ENCODE measurements at places on chromosomes 7 and 10.

DNA sequence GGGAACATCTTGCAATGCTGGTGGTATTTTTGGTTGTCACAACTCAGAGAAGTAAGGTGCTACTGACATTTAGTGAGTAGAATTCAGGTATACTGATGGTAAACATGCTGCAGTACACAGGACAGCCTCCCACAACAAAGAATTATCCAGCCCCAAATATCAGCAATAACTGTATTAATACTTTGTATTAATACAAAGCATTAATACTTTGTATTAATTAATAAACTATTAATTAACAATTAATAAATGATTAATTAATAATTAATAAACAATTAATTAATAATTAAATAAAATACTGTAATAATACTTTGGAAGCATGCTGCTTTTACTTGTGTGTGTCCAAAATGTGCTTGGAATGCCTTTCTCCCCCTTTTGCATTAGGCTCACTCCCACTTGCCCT, 62.5 kb downstream of the ZNF92 start:
- DNase-seq = no peak

- no peak for DNase-seq
These were observed 11.7 kb upstream of the CPA4 start for GRCh38 chr7:130281260-130281659.

DNA sequence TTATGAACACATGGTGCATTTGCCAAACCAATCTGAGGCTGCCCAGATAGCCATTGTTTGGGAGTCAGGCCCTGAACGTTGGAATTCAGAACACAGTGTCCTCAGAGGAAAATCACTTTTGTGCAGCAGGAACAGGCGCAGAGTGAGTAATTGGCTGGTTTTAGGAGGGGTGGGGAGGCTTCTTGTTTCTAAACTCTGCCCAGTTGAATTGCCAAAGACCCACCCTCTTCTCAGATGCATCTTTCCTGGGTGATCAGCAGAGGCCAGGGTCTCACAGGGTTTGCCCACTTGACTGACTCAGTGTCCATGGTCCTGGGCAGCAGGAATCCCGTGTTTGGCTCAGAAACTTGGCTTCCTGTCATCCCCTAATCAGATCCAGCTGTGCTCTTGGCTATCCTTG, 24.3 kb downstream of the PRLHR start:
- DNase-seq = no peak

DNA sequence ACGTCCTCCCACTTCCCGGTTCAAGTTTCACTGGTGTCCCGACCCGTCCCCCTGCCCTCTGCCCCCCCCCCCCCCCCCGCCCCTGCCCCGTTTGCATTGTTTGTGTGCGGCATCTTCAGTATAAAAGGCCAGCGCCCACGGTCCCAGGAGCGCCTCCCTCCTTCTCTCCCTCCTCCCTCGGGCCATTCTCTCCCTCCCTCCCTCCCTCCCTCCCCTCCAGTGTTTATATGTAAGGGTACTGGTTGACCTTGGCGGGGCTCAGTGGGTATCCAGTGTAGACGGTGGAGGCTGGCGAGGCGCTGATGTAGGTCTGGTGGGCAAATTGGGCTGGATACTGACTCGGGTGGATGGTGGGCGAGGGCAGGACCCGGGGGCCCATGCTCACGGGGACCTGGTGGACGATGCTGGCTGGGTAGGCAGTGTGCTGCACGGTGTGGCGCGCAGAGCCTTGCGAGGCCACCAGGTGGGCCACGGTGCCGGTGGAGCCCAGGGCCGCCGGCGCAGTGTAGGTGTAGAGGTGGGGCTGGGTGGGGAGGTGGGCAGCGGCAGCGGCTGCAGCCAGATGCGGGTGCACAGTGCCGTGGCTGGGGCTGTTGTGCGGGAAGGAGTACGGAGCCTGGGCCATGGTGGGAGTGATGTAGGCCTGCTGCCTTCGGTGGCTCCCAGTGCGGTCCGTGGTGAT, 49.4 kb downstream of the CLEC2L start:
- DNase-seq = no peak

DNA sequence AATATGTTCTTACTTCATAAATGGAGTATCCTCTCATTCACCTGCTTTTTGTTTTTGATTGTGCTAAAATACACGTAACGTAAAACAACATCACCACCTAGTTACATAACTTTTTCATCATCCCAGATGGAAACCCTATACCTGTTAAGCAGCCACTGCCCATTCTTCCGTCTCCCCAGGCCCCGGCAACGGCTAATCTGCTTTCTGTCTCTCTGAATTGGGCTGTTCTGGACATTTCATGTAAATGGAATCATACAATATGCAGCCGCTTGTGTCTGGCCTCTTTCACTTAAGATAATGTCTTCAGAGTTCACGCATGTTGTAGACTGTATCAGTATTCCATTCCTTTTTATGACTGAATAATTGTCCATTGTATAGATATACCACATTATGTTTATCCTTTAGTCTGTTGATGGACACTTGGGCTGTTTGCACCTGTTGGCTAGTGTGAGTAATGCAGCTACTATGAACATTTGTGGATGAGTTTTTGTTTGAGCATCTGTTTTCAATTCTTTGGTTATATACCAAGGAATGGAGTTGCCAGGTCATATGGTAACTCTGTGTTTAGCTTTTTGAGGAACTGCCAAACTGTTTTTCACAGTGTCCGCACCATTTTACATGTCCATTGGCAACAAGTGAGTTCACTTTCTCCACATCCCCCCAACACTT, 14.1 kb upstream of the SUN1 start:
- DNase-seq = no peak

- no peak for DNase-seq
These were observed 17.6 kb downstream of the IFIT5 start for GRCh38 chr10:89431977-89432376.

DNA sequence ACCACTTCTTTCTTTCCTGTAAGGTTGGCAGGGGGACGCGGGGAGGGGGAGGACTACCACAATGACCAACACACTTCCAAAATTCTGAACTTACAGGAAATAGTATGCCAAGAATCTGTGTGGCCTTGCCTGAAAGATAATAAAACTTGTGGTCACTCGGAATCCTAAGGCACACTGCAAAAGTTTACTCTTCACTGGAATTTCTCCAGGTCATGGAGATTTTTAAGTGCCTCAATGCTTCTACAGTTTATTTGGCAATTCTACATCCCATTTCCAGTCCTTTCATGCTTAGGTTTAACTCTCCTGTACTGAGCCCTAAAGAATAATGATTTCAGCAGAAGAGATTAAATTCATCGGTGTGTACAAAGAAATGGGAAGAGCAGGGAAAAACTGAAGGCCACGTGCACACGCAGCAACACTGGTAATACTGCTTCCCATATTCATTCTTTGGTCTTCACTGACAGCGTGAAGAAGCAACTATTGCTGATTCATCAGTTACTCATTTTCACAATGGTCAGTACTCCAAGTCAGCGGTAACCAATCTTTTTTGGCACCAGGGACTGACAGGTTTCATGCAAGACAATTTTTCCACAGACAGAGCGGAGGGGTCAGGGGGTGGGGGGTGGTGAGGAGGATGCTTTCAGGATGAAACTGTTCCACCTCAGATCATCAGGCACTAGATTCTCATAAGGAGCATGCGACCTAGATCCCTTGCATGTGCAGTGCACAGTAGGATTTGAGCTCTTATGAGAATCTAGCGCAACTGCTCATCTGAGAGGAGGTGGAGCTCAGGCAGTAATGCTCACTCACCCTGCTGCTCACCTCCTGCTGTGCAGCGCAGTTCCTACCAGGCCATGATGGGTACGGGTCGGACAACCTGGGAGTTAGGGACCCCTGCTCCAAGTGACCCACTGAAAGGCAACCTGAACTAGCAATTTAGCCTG, 9.8 kb downstream of the LARP4B start:
- no peak for DNase-seq

DNA sequence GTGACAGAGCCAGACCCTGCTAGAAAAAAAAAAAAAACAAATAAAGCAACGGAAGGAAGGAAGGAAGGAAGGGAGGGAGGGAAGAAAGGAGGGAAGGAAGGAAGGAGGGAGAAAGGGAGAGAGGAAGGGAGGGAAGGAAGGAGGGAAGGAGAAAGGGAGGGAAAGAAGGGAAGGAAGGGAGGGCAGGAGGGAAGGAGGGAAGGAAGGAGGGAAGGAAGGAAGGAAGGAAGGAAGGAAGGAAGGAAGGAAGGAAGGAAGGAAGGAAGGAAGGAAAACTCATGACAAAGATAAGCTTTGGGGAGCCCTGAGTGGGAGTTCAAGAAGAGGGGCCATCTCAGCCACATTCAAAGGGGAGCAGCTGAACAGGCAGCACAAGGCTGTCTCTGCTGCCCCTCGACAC, 124.7 kb upstream of the MGMT start:
- DNase-seq = no peak

DNA sequence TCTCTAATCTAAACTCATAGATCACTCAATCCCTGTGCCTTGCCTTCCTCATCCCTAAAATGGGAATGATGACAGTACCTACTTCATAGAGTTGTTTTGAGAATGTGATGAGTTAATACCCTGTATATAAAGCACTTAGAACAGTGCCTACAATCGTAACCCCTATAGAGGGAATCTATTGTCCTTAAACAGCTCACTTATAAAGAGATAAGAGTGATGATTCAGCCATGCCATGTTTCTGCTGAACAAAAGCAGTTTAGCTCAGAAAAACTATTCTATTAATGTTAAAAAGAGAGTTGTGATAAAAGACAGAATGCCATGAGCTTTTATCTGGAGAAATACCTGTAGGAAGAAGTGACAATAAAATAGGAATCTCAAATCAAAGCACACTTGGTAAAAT, 63.6 kb downstream of the CUBN start:
- no peak for DNase-seq

DNA sequence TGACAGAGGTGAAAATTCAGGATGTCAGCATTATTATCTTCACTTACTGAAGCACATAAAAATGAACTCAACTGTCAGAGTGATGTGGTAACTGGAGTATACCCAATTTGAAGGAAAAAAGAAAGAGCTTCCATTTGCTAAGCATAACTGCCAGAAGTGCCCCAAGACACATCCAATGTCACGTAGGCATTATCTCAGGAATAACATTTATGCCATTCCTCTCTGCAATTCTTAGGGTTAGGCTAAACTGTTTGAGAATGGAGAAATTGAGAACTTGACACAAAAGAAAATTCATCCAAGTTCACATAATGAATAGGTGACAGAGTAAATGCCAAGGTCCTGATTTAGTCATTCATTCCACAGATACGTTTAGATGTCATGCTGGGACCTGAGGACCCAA, 148.6 kb downstream of the GRM3 start:
- DNase-seq = no peak

GRCh38 chr7:85001495-85002345, 185.1 kb downstream of the SEMA3D start:
- DNase-seq = no peak

GRCh38 chr10:73253225-73253555, 746 bp upstream of the MRPS16 start:
- DNase-seq = no peak

GRCh38 chr7:138961159-138961558, 20.0 kb downstream of the KIAA1549 start:
- DNase-seq = no peak

DNA sequence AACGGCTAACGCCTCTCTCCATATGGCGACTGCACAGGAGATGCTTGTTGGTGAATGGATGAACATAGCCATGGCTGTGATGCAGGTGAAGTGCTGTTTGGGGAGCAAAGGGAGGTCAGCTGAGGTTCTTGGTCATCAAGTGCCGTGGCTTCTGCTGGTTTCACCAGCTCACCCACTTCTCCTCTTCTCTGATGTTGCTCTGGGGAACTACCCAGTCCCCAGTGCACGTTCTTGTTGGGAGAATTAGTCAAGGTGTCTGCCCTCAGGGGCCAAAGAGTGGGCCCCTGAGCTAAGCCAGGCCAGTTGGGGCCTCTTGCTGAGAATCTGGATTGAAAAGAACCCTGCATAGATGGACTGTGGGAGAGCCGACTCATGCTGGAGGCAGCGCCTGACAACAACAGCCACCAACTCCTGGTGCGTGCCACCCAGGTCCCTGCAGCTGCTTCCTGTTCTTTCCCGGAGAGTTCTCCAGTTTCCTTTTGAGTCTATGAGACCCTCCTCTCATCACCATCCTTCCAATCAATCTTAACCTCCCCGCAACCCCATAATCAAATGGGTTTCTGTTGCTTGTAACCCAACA, 3.0 kb downstream of the BTBD16 start:
- no peak for DNase-seq

DNA sequence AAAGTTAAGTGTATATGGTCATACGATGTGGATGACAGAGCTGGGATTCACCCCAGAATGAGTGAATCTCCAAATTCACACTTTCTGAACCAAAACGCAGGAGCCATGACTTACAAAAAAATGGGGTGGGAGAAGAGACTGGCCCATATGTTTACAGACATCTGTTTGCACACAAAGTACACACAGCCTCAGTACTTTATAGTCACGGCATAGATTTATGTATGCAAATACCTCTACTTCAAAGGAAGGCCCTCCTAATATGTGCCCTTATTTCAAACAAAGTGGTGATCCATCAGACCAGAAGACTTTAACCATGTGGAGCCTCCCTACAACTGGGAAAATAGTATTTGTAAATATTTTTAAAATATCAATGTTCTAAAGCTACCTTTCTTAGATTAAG, 22.2 kb upstream of the JMJD1C start:
- DNase-seq = no peak

GRCh38 chr7:8136051-8136730, 125.8 kb downstream of the ICA1 start:
- DNase-seq = no peak

DNA sequence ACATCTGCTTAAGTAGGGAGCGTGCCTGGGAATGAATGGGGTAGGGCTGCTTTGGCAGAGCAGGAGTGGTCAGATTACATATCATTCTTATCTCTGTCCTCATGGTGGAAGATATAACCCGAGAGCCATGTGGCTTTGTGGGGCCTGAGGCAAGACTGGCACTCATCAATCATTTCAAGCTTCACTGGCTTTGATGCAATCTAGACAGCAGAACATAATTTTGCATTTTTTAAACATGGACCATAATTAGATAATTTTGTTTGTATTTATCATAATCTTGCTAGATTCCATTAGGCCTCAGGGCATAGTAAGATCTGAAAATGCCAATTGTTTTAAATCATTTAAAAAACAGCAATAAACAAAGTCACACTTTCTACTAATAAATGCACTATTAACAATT, 480.3 kb downstream of the NXPH1 start:
- DNase-seq = no peak

DNA sequence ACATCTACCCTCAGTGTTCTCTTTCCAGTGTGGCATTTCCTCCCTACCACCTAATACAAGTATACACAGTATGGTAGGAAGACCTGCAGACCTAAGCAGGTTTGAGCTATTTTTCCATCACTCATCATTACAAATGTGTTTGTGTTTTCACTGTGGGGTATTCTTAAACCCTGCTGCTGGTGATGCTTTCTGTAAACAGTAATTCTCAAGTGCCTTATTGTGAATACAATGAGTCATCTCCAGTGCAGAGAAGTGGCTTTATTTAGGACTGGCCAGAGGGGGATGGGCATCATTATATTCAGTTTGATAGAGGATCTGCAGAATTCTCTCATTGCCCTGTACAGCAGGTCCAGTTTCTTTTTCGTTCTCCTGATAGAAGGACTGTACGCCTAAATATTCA, 63.7 kb downstream of the GRM8 start:
- no peak for DNase-seq

DNA sequence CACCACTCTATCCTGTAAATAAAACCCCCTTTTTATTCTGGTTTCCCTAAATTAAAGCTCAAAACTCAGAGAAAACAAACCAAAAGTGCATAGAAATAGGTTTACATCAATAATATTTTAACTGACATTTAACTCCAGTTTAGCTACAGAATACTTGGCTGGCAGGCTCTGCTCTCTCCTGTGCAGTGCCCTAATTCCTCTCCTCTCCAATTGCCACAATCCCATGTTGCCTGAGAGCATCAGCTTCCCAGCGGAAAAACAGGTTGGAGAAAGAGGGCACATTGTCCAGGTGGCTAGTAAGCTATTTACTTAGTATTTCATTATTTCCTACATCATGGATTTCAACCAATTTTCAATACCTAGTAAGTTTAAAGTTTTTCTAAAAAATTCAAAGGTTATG, 8.7 kb downstream of the SEMA3E start:
- no peak for DNase-seq

All from activated CD8-positive, alpha-beta memory T cell treated with anti-CD3 and anti-CD28 coated beads for 48 hours (primary cell).